Airway epithelial cell (primary cell): ENCODE measurements at places on chromosomes 6 and 20. TPM values are rescaled to one million over a fixed set of nuclear protein-coding genes. Genes with fewer than 3 reads are reported as not detected.

C4A gene
- total RNA-seq: 0.05 and 1.1 TPM in 2 replicates

FOXF2 gene
- 0.23 and 0.35 TPM in 2 replicates for total RNA-seq

HMGCLL1 gene
- total RNA-seq: not detected in 2 replicates

TP53TG5 gene
- total RNA-seq: not detected in 2 replicates

SFT2D1 gene
- total RNA-seq: 47.4 and 49.7 TPM in 2 replicates

KCNB1 gene
- total RNA-seq: not detected in 2 replicates

TNF gene
- total RNA-seq: 0.23 and 0.28 TPM in 2 replicates

DTD1 gene
- total RNA-seq: 70.8 and 96.8 TPM in 2 replicates

WASF1 gene
- total RNA-seq: 18.0 and 23.3 TPM in 2 replicates
